Hepatocyte (in vitro differentiated cells): ENCODE measurements at places on chromosomes 4 and X.

DNA sequence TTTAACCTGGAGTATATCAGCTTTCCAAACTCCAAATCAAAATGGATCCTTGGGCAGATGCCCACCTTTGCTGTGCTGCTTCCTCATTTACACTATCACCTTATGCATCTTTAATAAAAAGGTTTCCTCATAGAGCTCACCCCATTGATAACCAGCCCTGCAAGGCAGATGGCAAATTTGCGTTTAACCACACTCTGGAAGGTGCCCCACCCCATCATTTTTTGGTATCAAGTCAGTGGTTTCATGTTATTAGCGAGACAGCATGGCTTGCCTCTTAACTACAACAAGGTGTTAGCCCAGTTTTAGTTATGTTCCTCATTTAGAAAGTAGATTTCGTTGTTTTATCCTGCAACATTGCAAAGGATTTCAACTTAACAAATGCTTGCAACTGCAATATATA lies 214.0 kb upstream of the WDFY3 start:
- DNase-seq: no peak

GRCh38 chr4:98677799-98678198 lies 19.4 kb upstream of the TSPAN5 start:
- DNase-seq: no peak

DNA sequence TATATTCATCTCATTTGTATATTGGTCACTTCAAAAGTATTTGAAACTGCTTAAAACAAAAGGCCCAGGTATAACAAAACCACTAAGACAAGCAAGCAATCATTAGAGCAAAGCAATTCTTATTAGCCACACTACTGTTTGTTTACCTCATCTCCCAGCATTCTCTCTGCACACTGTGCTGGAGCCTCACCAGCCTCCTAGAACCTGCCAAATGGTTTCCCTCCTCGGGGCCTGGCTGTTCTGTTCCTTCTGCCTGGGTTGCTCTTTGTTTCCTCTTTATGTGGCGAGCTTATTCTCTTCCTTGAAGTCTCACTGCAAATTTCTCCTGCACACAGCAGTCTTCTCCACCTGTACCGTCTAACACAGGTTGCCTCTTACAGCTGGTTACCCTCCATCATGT lies 67.5 kb upstream of the MND1 start:
- DNase-seq: no peak

DNA sequence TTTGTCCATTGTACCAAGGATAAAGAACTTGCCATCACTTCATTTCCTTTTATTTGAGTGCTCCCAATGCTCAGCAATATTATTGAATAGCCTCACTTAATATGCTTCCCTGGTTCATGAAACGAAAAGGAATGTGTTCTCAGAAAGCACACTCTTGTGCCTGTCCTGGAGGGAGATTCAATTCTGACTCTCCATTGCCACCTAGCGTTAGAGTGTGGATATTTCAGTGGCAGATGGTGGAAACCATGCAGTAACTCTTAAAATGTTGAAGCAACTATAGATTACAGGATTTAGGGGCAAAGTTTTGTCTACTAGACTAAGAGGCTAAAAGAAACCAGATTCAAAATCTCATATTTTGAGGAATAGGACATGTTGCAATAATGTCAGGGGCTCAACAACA lies 36.0 kb downstream of the GAB3 start:
- DNase-seq: peak; percentile 41
